H9 (cell line): ENCODE measurements at places on chromosomes 1 and 21.

DNA sequence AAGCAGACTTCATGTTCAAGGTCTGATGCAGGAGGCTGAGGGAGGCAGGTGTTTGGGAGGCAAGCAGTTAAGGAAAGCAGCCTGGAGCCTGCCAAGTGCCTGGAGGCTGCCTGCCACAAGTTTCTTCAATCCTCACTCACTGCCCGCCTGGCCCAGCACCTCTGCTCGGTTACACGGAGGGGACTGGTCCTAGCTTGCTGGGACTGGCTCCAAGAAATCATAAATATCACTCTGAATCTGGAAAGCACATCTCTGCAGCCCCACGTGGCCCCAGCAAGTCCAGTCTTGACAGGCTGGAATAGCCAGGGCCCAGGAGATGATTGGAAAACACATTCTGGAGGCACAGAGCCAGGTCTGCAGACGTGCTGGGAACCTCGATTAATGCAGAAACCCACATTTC, 83.9 kb downstream of the BCAR3 start:
- no peak for DNase-seq

DNA sequence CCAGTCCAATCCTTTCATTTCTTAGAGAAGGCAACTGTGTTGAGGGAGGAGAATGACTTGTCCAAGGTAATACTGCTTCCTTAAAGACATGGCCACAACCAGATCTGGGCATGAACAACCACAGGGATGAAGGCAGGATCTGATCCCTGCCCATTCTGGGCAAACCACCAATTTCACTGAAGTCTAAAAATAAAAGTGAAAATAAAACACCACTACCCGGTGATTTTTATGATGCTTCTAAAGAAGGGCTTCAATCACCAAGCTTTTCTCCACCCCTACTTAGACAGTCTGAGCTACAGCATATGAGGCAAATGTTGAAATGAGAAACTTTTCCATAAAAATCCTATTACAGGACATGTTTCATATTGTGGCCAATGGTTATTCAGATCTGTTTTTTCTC, 133.0 kb downstream of the PTPN14 start:
- DNase-seq, result no peak

GRCh38 chr1:6447818-6448748, 17.9 kb downstream of the TNFRSF25 start:
- DNase-seq, result peak; percentile 98

DNA sequence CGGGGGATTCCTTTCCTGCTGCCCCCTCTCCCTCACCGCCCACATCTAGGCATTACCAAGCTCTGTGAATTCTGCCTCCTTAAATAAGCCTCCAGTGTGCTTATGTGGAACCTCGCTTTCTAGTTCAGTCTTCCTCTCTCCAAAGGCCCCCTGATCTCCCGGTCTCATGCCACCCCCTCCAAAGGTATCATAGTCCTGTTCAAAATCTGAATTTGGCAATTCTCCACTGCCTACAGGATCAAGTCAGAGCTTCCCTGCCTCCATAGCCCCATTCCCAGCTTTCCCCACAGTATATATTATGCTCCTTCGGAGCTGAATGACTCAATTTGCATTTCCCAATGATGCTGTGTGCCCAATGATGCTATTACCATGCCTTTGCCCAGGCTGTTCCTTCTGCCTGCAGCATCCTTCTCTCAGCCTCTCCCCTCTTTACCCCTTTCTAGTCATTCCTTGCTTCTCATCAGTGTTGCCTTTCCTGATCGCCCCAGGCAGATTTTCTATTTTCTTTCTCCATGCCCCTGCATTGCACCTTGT, 1.7 kb downstream of the AZIN2 start:
- no peak for DNase-seq

GRCh38 chr1:11753555-11754208, 8.3 kb upstream of the C1orf167 start:
- DNase-seq, result no peak

GRCh38 chr1:29623501-29623900, 387.2 kb downstream of the PTPRU start:
- DNase-seq, result no peak

- DNase-seq, result no peak
These were observed 26.7 kb upstream of the MYOCOS start for GRCh38 chr1:171595324-171595723.

GRCh38 chr1:206685334-206685768, 646 bp downstream of the MAPKAPK2 start:
- no peak for DNase-seq

DNA sequence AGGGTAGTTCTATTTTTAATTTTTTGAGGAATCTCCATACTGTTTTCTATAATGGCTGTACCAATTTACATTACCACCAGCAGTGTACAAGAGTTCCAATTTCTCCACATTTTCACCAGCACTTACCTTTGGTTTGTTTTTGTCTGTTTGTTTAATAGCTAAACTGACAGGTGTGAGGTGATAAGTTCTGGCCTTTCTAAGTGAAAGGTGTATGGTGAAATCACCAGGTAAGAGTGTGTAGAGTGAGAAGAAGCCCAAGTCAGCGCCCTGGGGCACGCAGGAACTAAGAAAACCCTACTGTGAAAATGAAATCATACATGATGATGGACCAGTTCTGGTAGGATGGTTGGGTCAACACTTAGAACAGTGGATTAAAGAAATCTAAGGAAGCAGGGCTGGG, 34.5 kb downstream of the BTG3 start:
- no peak for DNase-seq

- DNase-seq, result no peak
These were observed 28.8 kb downstream of the COP1 start for GRCh38 chr1:176178316-176178715.

GRCh38 chr1:2786329-2787162, 14.9 kb downstream of the TTC34 start:
- no peak for DNase-seq

GRCh38 chr1:9615316-9616063, 26.8 kb downstream of the TMEM201 start:
- DNase-seq, result peak; percentile 84

GRCh38 chr1:6093071-6093470, 47.4 kb downstream of the KCNAB2 start:
- DNase-seq, result no peak

DNA sequence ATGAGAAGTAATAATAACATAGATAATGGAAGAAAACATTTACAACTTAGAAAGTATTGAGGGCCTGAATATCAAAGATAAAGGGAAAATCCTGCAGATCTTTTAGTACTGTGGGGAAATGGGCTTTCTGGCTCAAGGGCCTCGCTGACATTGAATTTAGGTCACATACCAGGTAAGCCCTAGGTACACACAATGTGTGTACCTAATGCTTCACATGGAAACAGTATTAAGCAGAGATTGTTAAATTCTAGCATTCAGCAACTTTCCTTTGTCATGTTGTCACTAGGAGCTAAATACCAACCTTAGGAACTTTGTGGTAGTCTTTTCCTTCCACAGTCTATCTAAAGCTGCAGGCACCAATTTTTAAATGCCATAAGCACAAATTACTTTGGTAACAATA, 49.7 kb downstream of the ODF2L start:
- no peak for DNase-seq

DNA sequence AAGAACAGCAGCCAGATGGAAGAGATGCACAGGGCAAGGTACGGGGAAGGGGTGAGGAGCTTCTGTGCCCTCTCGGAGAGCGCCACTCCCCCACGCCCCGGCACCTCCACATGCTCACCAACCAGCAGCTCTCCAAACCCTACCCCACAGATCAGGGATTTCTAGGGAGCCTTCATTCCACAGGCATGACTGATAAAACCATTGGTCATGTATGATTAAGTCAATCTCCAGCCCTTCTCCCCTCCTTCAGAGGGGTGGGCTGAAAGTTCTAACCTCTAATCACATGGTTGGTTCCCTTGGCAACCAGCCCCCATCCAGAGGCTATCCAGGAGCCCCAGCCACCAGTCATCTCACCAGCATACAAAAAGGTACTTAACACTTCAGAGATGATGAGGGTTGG, 144.7 kb downstream of the TGFBR3 start:
- DNase-seq, result no peak

- DNase-seq, result no peak
These were observed 47.2 kb downstream of the HSD3B1 start for GRCh38 chr1:119554183-119554582.

- DNase-seq, result no peak
These were observed 11.6 kb upstream of the FAM20B start for GRCh38 chr1:179014123-179014522.

DNA sequence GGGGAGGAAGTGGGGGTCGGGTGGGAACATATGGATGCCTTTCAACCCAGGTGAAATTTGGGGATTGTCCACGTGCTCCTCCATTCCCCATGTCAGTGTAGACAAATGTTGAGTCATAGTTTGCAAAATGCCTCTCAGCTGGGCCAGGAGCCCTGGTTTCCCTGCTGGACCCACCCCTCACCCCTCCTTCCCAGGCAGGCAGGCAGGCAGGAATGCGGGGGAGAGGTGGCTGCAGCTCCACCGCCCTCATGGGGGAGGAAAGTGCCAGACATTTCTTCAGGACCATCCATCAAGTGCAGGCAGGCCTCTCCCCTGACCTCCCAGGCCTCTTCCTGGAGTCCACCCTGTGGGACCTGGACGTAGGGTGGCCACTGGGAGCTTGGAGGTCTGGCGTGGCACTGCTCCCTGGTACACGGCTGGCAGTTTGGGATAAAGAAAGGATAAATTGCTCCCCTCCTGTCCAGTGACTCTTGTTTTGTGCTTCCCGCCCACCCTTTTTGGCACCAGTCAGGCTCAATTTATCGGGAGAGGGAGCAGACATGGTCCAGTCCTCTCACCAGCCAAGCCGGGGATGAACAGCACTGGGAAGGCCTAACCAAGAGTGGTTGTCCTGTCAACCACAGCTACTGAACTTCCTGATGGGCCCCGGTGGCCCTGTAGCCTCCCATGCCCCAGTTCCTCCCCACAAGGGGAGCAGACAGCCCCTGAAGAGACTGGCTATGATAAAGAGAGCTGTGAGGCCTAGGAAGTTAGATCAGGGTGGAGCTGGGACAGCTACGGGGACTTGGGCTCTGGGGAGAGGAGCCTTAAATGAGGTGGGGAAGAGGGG, 18.9 kb downstream of the NPR1 start:
- DNase-seq, result peak; percentile 75

- no peak for DNase-seq
These were observed 17.6 kb downstream of the GALNT2 start for GRCh38 chr1:230084408-230085177.

GRCh38 chr1:25090707-25091422, 141.4 kb downstream of the SYF2 start:
- no peak for DNase-seq

- no peak for DNase-seq
These were observed 26.6 kb upstream of the MPZL1 start for GRCh38 chr1:167695147-167695546.

- no peak for DNase-seq
These were observed 376.4 kb downstream of the PLPP3 start for GRCh38 chr1:56202796-56203492.

DNA sequence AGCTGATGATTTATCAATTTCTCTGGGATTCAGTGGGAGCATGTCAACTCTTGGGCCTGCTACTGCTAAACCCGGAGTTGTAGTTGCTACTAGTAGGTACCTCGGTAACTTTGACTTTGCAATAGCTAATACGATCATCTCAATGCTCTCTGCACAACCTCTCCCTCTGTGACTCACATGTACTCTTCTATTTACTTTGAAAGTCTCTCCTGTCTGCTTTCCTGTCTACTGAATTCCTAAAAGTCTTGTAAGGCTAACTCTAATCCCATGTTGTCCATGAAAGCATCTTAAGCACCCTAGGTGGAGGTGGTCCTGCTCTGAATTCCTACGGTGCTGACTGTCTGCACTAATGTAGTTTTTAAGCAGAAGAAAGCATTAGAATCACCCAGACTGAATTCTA, 29.3 kb downstream of the SLC9C2 start:
- no peak for DNase-seq

GRCh38 chr1:94702442-94702815, 117.7 kb upstream of the SLC44A3 start:
- no peak for DNase-seq

- no peak for DNase-seq
These were observed 89.6 kb upstream of the LPGAT1 start for GRCh38 chr1:211920141-211920572.

DNA sequence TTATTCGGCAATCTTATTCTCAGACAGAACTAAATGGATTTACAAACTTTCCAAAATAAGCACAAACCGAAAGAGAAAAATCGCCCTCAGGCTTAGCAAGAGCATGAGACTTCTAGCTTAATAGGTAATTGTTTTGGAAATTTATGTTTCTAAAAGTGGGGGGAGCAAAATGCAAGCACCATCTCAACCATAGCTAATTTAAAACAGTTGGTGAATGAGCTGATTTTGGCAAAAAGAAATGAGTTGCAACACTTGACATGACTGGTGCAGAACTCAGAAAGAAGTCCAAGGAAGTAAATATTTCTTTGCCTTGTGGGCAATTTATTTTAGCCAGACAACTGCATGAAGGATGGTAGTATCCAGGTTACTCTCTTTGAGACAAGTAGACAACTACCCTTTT, 71.5 kb upstream of the PTGFR start:
- DNase-seq, result no peak

DNA sequence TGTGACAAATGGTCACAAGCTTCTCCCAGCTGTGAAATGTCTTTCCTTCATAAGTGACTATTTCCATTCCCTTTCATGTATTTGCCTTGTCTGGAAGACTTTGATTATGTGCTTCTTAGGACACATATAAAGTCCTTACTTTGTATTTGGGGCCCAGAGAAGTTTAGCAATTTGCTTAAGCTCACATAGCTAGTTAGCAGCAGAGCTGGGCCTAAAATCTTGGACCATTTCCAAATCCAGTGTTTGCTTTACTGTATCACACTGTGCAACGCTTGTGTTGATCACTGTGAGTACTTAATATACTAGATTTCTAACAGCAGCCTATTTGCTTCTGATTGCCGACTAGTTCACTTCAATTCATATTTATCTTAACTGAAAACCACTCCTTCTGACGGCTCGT, 2.2 kb upstream of the KCNA3 start:
- no peak for DNase-seq

GRCh38 chr1:51231120-51231519, 5.0 kb upstream of the RNF11 start:
- DNase-seq, result no peak

GRCh38 chr21:23316190-23316589, 2291.1 kb downstream of the MRPL39 start:
- no peak for DNase-seq

DNA sequence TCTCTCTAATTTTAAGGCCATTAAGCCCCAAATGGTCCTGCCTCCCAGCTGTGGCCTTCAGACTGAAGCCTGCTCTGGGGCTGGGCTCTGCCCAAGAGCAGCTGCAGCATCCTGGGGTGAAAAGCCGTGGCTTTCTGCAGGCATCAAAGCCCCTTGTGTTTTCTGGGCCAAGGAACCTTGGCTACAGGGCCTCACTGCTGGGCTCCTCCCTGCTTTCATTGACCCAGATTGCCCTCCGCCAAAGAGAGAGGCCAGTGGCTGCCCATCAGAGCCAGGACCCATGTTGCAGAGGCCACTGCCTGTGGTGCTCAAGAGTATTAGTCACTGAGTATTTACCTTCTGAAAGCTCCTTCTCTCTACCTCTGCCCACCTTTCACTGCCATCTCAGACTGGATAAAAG, 1.6 kb downstream of the ZNF648 start:
- no peak for DNase-seq

DNA sequence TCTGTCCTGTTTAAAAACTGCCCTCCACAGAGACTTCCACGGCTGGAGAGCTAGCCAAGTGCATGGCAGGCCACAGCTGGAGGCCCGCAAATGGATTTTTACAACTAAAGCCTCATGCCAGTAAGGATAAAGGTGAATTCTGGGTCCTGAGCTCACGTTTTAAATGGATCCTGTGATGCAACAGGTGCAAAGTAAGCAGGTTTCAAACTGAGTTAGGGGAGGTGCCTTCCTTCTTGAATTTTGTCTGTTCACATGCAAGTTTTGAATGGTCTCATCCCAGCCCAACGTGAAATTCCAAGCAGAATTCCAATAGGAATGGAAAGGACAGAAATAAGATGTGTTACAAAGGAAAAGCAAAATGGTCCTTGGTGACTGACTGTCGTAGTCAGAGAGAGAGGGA, 36.2 kb upstream of the A3GALT2 start:
- DNase-seq, result no peak
